NCI-H1436 (cell line): ENCODE measurements at places on chromosomes 4 and X.

DNA sequence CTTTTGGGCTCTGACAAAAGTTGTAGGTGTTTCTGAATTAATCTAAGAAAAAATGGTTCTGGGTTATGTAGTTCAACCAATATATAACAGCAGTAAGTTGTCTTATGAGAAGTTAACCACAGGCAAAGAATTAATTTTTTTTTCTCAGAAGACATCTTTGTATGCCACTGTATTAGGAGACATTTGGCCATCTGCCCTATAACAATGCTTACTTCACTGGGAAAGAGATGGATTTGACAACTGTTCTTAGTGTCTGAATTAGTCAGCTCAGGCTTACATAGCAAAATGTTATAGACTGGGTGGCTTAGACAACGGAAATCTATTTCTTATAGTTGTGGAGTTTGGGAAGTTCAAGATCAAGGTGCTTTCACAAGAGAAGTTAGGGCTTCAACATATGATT, 508.1 kb downstream of the STIM2 start:
- no peak for DNase-seq

- DNase-seq, result no peak
Measured at GRCh38 chr4:112403101-112403945, 106.2 kb downstream of the ALPK1 start.

DNA sequence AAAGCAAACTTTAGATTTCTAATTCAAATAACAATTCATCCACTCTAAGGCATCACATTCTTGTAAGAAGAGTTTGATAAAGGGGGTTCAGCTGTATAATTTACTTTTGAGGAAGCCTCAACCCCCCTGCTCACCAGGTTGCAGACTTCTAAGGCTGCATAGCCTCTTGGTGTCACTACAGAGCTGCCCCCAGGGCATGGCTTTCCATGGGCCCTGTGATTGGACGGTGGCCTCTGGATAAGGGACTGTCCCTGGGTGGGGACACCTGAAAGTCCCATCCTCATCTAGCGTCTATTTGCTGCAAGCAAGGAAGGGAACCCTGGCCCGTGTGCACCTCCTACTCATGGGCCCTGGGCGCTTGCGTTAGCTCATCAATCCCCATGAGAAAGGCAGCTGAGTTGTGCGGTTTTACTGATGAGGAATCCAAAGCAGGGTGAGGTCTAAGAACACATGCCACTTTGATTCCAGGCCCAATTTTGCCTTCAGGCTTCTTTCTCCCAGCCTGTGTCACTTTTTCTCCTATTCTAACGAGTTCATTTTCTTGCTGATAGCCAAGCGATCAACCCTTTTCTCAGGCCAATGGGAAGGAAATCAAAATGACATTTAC, 51.8 kb downstream of the SCML1 start:
- DNase-seq, result no peak

- no peak for DNase-seq
Measured at GRCh38 chrX:122091571-122091970, 1044.2 kb downstream of the GLUD2 start.

GRCh38 chr4:7411896-7412553, 22.7 kb downstream of the PSAPL1 start:
- no peak for DNase-seq

- DNase-seq, result no peak
Measured at GRCh38 chr4:18020145-18020670, 1.3 kb downstream of the LCORL start.

DNA sequence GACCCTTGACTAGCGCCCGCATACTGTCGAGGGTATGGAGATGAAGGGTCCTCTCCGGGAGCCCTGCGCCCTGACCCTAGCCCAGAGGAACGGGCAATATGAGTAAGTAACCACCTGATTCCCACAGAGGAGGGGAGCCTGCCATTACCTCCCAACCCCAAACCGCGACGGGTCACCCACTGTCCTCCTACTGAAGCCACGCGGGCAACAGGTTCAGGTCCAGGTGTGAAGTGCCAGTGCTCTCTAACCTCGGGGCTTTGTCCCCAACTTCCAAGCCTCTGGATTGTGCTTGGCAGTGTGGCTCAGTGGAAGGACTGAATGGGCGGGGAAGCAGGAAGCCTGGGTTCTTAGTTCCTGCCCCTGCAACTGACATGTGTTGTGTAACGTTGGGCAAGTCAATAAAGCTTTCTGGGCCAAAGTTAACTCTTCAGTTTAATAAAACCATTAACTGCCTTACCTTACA, 694 bp downstream of the OCRL start:
- DNase-seq, result no peak

DNA sequence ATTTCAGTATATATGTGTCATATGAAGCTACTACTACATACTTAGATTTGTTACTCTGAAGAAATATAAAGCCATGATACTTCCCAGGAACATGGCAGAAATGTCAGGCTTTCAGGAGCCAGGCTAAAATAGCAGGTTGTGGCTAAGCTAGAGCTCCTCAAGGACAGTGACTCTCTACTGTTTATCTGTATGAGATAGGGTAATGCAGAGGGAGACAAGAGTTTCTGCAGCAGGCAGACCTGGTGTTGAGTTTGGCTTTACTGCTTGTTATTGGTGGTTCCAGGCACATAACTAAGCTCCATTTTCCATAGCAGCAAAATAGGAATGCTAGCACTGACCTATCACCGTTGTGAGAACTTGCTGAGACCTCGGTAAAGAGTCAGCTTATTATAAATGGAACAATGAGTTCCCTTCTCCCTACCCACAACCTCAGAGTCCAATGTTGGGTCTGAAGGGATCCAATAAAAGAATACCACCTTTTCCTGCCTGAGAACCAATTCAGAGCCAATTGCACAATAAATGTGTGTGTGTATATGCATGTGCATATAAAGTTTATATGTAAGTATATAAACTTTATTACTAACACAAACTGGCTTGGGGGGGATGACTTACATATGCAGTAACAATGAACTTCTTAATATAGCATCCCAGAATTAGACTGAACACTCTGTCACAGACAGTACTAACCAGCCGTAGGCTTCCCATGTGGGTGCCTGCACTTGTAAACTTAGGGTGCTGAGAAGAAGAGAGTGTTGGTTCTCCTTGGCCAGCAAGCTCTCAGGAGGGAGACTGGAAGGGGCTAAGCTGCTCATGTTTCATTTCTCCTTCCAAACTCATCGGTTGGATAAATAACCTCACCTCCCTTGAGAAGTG, 51.9 kb upstream of the PAQR3 start:
- no peak for DNase-seq

DNA sequence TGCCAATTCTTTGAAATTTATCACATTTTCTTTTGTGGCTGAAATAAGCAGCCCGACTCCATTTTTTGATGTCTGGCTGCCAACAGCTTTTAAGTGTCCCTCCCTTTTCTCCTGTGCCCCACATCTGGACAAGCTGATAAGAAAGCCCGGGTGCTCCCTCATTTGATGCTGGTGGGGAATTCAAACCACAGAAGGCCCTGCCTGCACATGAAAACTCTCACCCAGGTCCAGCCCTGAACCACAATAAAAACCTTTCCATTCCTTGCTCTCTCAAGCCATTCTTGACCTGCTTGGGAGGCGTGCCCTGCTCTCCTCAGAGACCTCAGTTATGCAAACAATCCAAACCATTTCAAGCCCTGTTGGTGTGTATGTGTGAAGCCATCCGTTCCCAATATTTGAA, 93.9 kb downstream of the FAM53A start:
- no peak for DNase-seq

GRCh38 chr4:83771113-83771705, 235.3 kb downstream of the GPAT3 start:
- peak; percentile 15 for DNase-seq

DNA sequence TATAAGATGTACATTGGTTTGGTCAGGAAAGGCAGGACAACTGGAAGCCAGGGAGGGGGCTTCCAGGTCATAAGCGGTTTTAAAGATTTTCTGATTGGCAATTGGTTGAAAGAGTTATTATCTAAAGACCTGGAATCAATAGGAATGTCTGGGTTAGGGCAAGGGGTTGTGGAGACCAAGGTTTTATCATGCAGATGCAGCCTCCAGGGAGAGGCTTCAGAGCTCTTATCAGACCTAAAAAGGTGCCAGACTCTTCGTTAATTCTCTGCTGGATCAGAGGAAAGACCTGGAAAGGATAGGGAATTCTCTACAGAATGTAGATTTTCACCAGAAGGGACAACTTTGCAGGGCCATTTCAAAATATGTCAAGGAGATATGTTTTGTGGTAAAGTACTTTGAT, 62.8 kb downstream of the BEX3 start:
- DNase-seq, result no peak

GRCh38 chr4:173191623-173192041, 23.0 kb downstream of the GALNT7 start:
- no peak for DNase-seq

GRCh38 chr4:78079726-78080430, 22.8 kb downstream of the FRAS1 start:
- DNase-seq, result peak; percentile 83

DNA sequence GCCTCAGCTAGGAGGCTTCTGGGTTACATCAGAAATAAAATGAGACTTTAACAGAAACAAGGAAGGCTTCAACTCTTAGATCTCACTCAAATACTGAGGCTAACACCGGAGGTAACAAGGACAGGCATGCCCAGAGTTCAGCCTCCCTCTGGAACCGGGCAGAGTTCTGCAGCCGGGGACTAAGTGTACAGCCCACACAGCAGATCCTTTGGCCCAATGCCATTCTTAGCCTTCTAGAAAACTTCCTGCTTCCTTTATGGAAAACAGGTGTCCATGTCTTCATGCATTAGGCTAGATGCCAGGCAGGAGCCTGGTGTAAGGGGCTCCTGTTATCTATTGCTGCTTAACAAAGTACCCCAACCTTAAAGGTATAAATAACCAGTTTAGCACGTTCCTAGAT, 369.7 kb downstream of the BCOR start:
- DNase-seq, result no peak

DNA sequence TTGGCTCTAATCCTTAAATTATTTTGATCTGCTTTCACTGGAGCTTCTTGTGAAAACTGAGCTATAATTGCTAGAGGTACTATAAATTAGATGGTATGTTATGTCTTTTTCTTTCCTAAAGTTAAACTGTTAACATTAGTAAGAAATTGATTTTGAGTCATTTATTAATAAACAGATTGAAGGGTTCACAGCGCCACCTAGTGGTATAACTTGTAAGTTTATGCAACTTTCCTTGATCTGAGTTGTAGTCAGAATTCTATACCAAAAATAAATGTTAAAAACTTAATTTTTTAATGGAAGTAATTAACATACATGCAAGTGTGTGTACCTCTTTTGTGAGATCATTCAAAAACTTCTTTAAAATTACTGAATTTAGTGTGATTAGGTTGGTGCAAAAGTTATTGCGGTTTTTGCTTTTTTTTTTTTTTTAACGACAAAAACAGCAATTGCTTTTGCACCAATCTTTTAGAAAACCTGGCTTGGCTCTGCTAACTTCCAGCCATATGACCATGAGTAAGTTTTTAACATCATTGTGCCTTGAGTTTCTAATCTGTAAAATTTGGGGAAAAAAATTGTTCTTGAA, 151.5 kb downstream of the CENPC start:
- peak; percentile 13 for DNase-seq

DNA sequence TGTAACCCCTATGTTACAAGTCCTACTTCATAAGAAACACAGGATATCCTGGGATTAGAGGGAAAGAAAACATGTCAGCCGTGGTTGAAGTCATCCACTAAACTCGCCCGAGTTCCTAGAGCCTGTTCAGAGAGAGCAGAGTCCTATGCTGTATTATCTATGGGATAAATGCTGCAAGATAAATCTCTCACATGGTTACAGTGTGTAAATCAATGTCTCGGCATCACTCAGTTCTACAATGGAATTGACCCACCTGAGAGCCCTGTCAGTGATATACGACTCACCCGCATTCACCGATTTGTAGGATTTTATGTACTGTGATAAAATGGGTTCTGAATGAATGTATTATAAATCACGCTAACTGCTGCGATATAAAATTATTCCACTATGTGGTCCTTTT, 127.8 kb upstream of the ANXA3 start:
- no peak for DNase-seq

DNA sequence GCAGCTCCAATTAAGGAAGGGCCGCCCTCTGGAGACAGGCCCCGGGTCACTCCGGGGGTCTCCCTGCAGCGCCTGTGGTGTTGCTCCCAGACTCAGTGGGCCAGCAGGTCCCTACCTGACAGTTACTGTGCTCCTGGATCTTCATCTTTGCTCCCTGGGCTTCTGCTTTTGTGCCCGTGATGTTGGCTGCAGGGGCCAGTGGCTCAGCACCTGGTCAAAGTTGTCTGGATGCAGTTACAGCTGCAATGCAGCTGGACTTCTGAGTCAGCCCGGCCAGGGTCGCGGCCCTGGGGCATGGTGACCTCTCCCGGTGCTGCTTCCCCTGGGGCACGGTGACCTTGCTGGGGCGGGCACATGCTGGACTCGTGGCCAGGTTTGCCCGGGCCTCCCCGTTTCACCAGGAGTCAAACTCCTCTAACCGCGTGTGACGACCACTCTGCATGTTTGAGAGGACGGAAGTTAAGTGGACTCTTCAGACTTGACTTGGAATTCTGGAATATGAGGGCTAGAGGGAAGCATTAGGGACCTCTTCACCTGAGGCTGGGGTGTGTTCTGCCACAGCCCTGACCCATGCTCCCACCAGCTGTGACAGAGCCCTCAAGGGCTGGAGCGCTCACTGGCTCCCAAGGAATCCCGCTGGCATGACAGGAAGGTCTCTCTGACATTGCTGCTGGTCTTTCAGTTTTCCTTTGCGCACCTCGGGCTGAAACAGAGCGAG, 3.7 kb downstream of the CTAG2 start:
- no peak for DNase-seq

GRCh38 chr4:81096566-81096965, 66.1 kb downstream of the BMP3 start:
- no peak for DNase-seq

DNA sequence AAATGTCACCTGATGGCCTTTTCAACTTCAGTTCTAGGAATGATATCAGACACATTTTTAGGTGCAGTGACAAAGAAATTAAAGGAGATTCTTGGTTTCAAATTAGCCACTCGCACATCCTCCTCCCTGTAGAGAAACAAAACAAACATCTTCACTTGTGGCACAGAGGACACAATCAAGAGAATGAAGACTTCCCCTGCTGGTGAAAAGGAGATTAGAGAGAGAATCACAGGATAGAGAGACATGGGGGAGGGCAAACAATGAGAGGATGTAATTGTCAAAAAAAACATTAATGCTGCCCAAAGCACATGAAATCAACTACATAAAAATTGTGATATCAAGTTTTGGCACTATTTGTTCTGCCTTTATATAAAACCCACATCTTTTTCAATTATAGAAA, 34.5 kb downstream of the ACE2 start:
- DNase-seq, result no peak

GRCh38 chrX:131626681-131627296, 82.9 kb downstream of the OR13H1 start:
- no peak for DNase-seq

DNA sequence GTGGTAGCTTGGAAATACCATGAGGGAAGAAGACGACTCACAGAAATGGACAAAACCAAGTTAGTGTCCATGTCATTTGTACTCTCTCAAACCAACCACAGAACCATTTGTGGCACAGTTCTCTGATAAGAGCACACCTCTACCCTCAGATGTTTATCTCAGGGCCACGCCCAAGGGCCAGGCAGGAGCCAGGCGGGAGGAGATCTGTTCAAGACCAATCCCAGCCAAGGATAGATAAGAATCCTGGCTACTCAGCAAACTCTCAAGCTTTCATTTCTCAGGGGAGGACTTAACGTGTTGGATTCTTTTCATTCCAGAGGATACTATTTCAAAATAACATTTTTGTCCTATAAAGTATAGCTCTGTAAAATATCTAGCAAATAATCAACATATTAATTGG, 95.0 kb downstream of the NYX start:
- no peak for DNase-seq
